ENCODE measurements at places on chromosomes 2 and 18.

DNA sequence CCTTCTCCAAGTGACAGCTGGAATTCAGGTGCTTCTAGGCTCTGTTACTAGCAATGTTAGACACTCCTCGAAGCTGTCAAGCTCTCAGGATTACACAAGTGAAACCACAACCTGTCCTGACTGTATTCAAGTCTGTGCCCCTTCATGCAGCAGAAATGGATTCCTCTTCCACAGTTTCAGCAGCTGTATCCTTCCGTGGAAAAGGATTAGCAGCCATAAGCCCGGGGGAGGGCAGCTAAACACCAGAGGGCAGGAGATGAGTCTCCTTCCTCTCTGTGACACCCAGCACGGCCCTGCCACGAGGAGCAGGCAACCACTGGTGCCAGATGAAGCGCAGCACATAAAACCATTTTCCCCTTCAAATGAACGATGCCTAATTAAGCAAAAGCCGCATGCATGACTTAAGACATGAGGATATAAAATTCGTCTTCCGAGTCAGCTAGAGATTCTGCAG is 1.2 kb downstream of the ST3GAL5 start:
- DNase-seq = peak; percentile 19

- DNase-seq = no peak
Observed at GRCh38 chr2:133097666-133098065, 427.7 kb upstream of the LYPD1 start.

DNA sequence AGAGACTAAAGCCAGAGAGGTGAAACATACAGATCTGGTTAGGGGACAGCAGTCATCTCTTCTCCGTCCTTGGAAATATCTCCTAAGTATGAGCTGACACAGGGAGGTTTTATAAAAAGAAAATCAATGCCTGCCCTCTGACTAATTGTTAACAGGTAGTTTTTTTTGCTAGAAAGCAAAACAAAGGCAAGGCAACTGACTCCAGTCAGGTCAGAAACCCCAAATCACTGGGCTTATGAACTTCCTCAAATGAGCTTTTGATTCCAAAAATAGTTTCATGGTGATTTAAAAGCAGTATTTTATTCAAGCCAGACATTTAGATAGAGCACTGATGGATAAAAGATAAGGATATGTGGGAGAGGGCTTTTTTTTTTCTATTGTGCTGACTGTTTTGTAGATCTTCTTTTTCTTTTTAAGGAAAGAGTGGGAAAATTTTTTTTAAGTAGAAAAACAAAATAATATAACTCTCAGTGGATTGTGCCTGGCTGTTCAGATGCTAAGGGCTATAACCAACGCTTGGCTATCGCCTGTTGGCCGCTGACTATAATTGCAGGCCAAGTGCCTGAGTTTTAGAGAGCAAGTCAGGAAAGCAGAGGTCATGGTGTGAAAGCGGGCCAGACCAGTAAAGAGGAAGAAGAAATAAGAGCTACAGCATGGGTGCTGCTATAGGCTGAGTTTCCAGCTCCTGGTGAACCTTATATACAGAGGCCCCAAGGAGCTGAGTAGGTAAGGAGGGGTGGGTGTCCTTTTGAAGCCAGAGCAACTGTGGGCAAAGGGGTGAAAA is 44.9 kb downstream of the MRPL35 start:
- no peak for DNase-seq

GRCh38 chr2:25480561-25480960 is 138.8 kb upstream of the DNMT3A start:
- DNase-seq = no peak

- peak; percentile 35 for DNase-seq
Observed at GRCh38 chr2:222690564-222691200, 19.2 kb downstream of the MOGAT1 start.

- DNase-seq = no peak
Observed at GRCh38 chr2:20618468-20618885, 32.4 kb downstream of the HS1BP3 start.

DNA sequence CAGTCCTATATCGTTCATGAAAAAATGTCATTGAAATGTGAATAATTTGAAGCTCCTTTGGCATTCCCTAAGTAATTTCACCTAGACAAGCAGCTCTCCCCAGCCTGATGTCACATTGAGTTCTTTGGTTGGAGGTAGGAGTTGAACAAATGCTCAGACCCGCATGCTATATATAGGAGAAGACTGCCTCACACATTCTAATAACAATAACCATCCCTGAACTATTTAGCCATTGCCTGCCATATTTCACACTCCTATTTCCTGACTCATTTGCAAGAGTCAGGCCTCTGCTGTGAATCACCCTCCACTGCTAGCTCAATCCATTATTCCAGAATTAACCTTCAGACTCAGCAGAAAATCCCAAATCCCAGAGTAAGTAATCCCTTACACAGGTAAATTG is 256.6 kb upstream of the ACVR2A start:
- no peak for DNase-seq

DNA sequence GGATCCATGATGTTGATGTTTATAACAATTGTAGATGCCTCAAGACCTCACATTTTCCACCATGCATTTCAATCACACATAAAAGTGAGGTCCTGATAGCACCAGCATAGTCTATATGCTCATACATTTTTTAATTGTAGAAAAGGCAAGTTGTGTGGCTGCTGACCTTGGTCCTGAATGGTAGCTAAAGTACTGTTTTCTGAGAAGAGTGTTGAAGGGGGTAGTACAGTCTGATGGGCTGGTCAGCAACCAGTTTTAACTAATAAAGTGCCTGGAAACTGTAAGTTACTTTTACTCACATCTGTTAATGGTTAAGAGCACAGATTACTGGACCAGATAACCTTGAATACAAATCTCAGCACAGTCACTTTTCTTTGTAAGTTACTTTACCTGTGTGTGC is 15.9 kb downstream of the ZNF638 start:
- DNase-seq = no peak

GRCh38 chr18:50293039-50293438 is 5.5 kb upstream of the CXXC1 start:
- no peak for DNase-seq

- no peak for DNase-seq
Observed at GRCh38 chr2:158460632-158461297, 4.0 kb downstream of the PKP4 start.

GRCh38 chr18:79963658-79964329 is 649 bp upstream of the HSBP1L1 start:
- no peak for DNase-seq

DNA sequence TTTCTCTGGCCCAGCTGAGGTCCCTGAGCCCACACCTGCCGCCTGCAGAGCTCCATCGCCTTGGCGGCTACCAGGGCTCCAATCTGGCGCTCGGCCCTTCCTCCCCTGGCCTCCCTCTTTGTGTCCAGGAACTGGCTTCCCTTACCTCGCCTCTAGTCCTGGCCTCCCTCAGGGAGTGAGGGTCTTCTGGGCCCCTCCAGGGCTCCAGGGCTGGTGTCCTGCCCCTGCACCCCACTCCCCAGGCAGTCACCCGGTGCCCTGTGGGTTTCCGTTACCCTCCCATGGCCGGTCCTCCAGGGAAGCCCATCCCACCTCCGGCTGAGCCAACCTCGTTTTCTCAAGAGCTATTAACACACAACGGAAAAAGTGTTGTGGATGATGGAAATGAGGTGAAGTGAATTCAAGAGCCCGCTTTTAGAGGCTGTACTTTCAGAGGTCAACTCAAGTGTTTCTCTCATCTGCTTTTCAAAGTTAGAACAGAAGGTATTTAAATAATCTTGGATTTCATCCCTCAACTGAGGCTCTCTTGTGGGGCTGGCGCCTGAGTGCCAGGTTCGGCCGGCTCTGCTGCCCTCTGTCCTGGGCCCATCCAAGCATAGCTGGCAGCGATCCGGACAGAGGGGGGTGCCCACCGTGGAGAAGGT is 131.9 kb downstream of the ASB1 start:
- DNase-seq = no peak

GRCh38 chr2:106117347-106117746 is 76.8 kb downstream of the UXS1 start:
- DNase-seq = no peak

- no peak for DNase-seq
Observed at GRCh38 chr2:102074152-102074783, 68.3 kb upstream of the IL1R1 start.

DNA sequence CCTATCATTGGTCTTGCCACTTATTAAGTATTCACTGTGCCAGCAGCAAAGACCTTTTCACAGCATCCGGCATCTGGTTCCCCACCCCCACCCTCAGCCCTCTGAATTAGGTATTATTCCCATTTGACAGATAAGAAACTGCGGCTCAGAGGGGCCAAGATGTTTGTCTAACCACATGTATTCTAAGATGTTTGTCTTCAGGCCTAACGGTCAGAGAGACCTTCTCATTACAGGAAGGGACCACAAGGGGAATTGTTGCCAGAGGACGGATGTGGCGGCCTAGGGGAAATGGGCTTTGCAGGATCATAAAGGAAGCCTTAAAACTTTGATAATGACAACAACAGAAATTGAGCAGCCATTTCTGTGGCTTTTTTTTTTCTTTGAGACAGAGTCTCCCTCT is 16.6 kb downstream of the NPPC start:
- no peak for DNase-seq

DNA sequence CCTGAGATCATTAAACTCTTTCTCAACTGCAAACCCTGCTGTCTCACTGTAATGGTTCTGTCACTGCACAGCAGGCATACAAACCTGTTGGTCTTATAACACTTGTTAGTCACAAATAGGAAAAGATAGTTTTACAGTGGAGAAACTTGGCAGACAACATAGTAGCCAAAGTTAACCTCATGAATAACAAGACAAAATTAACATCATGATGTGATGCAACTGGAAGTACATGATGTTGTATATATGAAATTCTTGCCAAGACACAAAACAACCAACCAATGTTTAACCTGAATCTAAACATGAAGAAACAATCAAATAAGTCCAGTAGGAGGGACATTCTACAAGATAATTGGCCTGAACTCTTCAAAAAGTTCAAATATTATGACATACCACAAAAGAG is 189.3 kb downstream of the RNF152 start:
- no peak for DNase-seq

DNA sequence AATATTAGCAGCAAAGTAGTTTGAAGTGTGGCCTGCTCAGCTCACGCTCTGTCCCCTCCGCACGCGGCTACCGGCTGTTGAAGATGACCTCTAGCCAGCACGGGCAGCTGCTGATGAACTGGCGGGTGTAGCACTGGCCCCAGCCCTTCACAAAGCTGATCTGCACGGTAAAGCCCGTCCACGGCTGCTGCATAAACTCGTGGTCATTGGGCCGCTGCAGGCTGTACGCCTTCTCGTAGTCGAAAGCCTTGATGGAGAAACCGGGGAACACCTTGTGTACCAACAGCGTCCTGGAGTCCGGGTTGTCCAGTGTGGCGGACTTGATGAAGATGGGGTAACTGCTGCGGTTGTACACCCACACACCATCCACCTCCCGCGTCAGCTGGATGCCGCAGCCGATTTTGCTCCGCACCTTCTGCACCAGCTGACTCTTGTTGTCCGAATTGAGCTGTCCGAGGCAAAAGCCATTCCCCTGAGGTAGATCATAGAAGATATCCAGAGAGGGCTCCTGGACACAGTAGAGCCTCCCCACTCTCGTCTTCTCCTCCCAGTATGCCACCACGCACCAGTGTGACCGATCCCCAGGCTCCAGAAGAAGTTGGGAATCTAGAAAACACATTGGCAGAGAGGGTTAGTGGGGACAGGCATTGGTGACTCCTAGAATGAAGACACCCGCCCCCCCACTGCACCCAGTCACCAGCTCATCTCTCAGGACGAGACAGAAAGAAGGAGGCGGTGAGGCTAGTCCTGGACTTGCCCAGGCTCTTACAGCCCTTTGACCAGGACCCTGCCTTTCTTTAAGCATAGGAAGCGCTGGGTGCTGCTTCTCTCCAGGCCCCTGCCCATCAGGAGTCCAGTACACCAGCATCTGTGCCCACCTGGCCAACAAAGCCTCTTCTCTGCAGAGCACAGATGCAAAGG is 29.2 kb downstream of the SMAD7 start:
- no peak for DNase-seq

- no peak for DNase-seq
Observed at GRCh38 chr2:11123856-11124759, 31.2 kb upstream of the SLC66A3 start.

- DNase-seq = no peak
Observed at GRCh38 chr2:61380056-61380881, 90.6 kb downstream of the USP34 start.

DNA sequence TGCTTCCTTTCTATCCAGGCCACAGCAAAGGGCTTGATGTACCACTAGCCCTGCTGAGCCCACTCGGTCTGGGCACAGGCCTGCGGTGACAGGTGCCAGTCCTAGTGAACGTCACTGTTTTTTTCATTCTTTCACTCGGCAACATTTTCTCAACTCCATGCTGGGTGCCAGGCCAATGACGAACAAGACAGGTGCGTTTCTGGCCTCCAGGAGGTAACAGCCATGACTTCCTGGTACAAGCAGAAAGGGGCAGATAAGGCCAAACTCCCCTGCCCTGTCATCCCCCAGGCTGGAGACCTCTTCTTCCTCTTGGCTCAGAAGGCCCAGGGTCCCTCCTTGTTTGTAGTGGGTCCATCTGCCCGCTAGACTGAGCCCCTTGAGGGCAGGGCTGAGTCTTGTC is 55.7 kb upstream of the OTOF start:
- no peak for DNase-seq

GRCh38 chr2:127953128-127953718 is 67.5 kb upstream of the AMMECR1L start:
- no peak for DNase-seq

GRCh38 chr2:86143307-86143706 is 37.3 kb downstream of the PTCD3 start:
- no peak for DNase-seq

GRCh38 chr2:120177001-120177621 is 46.1 kb downstream of the TMEM185B start:
- DNase-seq = peak; percentile 58

- no peak for DNase-seq
Observed at GRCh38 chr2:172447811-172448493, 20.6 kb downstream of the ITGA6 start.

DNA sequence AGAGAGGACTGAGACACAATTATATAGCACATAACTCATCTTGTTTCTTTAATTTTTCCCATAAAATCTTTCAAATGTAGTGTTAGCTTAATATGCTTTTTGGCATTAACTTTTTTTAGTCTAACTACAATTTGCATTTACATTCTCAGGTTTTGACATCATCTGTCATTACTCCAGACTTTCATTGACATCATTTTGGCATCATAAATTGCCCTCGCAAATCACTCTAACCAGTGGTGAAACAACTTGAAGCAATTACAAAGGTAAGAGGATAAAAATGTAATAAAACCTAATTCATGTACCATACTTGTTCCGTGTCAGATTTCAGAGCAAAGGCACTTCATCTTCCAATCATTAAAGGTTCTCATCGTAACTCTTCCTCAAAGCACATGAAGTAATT is 41.4 kb downstream of the RFX8 start:
- DNase-seq = no peak

Measured in stimulated activated CD4-positive, alpha-beta T cell treated with anti-CD3 and anti-CD28 coated beads, Interleukin-15, amount 100 ng/mL, for 1 hour (primary cell).